ENCODE measurements at places on chromosomes 16 and 17.

- DNase-seq = no peak
Observed at GRCh38 chr17:62800585-62800984, 7.5 kb downstream of the MARCHF10 start.

- DNase-seq = no peak
Observed at GRCh38 chr16:9650284-9650683, 531.9 kb downstream of the GRIN2A start.

- DNase-seq = no peak
Observed at GRCh38 chr17:16941072-16942036, 30.6 kb downstream of the TNFRSF13B start.

GRCh38 chr17:9002606-9003354 is 18.5 kb upstream of the NTN1 start:
- no peak for DNase-seq

DNA sequence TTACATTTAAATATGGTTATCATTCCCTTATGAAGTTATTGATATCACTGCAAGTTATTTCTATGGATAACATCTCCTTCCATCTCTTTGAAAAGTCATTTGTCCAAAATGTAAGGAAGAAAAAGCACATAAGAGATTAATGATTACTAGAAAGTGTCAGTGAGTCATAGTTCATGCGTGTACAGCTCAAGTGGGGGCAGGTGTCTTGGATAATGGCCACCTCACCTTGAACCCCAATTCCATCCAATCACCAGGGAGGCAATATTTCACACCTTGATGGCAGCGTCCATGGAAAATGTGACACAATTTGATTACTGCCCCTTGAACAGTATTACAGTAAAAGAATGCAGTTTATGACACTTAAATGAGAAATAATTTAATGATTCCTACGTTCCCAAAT is 358.3 kb upstream of the SOX9 start:
- DNase-seq = no peak

DNA sequence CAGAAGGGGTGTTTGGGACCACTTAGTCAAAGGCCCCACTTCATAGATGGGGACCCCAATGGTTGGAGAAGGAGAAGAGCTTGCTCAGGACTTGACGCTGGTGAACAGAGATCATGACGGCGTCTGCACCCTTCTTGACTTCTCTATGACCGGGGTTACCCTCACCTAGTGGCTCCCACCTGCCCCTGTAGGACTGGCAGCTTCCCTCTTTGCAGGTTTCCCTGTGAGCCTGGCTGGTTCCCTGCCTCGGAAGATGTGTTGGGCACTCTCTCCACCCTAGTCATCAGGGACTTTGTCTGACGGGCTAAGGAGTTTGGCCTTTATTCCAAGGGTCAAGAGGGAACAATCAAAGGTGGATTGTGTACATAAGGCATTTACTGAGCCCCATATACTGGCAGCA is 22.7 kb downstream of the TBX4 start:
- no peak for DNase-seq

DNA sequence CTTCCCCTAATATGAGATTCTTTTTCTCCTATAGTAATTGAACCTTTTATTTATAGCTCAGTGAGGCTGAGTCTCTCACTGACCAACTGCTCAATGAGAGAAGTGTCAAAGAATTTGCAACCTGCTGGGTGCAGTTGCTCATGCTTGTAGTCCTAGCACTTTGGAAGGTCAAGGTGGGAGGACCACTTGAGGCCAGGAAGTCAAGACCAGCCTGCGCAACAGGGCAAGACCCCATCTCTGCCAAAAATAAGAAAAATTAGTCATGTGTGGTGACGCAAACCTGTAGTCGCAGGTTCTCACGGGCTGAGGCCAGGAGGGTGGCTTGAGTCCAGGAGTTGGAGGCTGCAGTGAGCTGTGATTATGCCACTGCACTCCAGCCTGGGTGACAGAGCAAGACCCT is 30.9 kb upstream of the CRYBA1 start:
- DNase-seq = no peak

DNA sequence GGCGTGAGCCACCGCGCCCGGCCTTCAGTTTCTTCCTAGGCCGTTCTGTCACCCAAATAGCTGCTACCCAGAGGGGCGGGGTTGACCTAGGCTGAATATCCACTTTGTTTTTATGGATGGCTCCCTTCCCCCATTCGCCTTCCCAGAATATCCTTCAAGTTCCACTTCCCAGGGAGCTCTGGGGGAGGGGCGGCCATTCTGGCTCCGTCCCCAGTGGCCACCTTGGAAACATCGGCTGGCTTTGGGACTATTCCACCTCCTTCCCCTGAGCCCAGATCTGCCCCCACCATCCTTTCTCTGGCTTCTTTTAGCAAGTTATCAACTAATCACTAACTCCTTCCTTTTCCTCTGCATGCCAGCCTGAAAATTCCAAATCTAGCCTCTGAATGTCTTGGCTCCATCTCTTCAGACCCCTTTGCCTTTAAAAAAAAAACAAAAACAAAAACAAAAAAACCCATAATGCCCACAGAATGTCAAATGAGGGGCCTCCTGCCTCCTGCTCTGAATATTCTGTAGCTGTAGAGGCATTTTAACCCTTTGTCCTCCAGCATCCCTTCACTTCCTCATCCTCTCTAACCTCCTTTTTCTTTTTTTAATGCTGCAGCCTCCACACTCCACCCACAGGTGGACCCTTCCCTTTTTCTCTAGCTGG is 6.4 kb downstream of the ATP1B2 start:
- no peak for DNase-seq

GRCh38 chr17:50268743-50269275 is 5.5 kb upstream of the TMEM92 start:
- no peak for DNase-seq

DNA sequence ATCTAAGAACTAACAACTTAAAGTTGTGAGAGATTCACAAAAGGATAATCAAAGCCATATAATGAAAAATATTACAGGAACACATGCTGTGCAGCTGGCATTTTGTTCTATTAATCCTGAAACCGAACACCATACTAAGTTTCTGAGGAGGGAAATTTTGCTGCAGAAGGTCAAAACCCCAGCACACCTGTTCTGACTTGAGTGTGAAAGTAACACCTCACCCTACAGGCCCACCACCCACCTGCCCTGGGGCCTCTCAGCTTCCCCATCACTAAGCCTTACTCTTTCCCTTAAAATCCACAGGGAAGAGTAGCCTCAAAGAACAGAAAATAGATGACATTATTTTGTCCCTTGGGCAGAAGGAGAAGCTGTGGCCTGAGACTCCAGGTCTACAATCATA is 44.8 kb downstream of the STAT5A start:
- DNase-seq = peak; percentile 52

- no peak for DNase-seq
Observed at GRCh38 chr17:37824534-37825485, 80.0 kb upstream of the HNF1B start.

- no peak for DNase-seq
Observed at GRCh38 chr16:74740795-74741304, 33.8 kb downstream of the FA2H start.

DNA sequence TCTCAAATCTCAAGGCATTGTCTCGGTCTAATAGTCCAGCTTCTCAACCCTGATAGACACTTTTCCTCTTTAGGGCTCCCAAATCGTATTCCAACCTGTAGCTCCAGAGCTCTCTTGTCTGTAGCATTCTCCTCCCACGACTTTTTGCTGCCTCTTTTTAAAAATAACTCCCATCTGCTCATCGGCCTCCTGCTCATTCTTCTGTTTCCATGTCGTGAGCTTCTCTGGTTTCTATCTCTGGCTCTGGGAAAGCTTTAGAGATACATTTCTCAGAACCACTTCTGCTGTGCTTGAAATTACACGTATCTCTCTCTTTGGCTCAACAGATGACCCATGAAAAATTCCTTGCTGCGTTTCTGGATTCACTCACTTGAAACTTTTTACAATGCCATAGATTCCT is 609.6 kb upstream of the C16orf82 start:
- no peak for DNase-seq

DNA sequence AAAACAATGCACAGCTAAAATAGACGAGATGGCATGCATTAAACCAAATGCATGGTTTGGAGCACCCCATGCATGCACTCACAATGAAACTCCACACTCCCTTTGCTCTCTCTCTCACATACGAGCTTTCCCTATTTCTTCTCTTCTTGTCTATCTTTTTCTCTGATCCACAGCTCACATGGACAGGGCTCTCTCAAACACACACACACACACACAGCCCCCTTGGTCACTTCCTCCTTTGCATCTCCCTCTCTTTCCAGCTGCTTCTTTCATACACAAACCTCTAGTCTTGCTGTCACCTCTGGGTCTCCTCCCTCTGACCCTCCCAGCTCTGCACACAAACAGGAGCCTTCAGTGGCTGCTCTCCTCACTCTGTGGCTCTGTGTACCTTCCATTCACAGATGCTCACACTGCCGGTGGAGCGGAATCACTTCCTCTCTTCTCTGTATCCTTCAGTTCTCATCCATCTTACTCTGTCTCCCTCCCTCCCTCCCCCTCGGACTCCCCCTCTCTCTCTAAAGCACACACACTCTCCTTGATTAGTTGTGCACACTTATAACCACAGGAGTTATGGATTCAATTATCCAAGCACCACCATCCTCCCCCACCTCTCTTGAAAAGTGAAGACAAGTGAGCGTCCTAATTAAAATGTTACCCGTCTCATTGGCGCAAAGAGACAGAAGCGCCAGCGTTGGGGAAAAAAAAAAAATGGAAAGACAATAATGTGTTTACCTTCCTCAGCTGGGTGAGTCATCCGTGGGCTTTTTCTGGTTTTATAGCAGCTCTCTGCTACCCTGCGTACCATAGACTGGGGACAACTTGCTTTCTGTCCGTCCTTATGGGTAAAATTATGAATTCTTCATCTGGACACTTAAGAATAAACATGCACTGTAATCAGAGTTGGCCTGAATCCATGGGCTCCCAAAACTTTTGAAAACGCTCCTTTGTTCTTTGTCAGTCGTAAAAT is 90.8 kb downstream of the SHISA6 start:
- no peak for DNase-seq

DNA sequence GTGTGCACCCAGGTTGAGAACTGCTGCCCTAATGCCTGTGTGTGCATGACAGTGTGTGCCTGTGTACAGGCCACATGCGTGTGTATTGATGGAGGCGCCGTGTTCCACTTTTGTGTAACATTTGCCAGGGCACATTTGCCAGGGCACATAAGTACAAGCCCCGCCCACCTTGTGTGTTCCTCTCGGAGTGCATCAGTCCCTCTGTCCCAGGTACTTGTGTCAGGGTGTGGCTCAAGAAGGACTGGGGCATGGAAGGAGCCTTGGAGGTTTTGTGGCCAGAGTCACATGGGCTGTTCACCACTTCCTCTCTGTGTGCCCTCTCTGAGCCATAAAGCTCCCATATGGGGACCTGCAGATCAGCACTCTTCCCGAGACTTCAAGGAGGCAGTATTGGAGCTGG is 73.9 kb downstream of the MRM1 start:
- no peak for DNase-seq

GRCh38 chr17:81291662-81292061 is 3.4 kb downstream of the SLC38A10 start:
- peak; percentile 76 for DNase-seq

- DNase-seq = no peak
Observed at GRCh38 chr16:10262377-10263132, 80.3 kb upstream of the GRIN2A start.

DNA sequence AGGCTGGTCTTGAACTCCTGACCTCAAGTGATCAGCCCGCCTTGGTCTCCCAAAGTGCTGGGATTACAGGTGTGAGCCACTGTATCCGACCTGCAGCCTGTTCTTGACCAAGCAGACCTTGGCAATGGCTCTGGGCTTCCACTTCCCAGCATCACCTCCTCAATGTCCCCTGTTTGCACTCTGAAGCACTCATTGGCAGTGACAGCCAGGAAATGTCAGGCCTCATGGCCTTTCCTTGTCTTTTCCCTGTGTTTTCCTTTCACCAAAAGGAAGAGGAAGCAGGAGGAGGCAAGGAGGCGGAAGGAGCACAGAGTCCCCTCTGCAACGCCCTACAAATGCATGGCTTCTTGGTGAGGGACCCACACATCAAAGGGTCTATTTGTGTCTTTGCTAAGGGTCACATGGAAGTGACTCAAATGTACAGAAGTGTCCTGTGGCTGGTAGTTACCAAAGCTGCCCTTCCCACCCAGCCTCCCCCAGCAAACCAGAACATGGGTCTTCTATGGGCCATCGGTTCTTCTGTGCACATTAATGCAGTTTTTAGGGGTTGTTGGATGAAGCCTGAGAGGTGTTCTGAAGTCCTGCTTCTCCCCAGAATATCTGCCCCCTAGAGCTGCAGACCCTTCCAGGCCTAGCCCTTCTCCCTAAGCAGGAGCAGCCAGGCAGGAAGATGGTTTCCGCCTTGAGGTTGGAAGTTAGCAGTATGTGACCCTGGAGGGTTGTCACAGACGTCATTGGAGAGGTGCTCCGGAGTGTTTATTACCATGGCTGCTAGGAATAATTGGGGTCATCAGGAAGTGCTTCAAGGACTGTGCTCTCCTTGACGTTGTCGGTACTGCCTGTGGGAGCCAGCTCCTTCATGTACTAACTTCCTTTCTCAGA is 60.8 kb downstream of the WIPI1 start:
- DNase-seq = no peak

GRCh38 chr17:32445497-32445896 is 1.2 kb downstream of the PSMD11 start:
- no peak for DNase-seq

GRCh38 chr16:20504418-20504817 is 53.1 kb downstream of the ACSM2A start:
- DNase-seq = no peak

DNA sequence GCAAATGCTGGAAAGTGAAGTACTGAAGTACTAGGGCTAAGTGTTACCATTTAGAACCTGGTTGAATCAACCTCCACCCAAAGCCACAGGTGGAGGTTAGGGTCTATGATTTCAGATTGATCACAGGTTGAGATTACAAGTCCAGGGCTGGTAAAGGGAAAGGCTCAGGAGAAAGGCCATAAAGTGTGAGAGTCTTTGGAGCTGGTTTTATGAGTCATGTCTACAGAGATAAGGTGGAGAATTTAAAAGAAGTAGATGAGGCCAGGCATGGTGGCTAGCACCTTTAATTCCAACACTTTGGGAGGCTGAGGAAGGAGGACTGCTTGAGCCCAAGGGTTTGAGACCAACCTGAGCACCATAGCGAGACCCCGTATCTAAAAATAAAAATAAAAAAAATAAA is 221.7 kb upstream of the CDH11 start:
- no peak for DNase-seq

DNA sequence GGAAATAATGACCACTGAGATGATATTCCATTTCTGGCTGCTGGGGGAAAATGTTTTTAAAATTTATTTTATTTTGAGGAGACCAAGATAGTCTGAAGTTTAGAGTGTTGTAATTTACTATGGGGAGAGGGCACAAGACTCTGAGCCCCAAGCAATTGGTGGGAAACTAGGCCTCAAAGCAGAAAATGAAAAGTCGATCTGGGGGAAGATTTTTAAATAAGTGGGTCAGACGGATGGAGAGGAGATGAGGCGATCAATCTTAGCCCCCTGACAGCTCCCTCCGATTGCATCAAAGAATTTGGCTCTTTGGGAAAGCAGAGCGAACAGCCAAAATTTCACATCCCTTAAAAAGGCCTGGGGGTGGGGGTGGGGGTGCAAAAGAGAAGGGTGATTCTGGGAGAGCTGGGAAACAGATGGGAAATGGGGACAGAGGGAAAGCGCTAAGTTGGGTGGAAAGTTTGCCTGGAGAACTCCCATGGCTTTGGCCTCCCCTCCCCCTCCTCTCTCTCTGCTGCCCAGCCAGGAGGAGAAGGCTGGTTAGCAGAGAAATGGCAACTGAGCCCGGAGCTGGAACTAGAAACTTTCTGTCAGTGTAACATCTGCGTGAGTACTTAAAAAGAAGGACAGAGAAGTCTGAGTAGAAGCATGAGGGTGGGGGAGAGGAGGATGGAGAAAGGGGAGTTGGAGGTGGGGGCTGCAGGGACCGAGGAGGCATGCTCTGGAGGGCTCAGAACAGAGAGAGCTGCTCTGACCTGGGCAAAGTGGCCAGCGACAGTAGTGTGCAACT is 1.4 kb upstream of the HOXB2 start:
- no peak for DNase-seq
